Activated CD4-positive, alpha-beta T cell treated with anti-CD3 and anti-CD28 coated beads for 36 hours (primary cell): ENCODE measurements at places on chromosomes 2 and 18. TPM values are rescaled to one million over a fixed set of nuclear protein-coding genes. Genes with fewer than 3 reads are reported as not detected.

GRCh38 chr18:75527848-75528685 lies 100.6 kb upstream of the SMIM21 start:
- DNase-seq: no peak

DNA sequence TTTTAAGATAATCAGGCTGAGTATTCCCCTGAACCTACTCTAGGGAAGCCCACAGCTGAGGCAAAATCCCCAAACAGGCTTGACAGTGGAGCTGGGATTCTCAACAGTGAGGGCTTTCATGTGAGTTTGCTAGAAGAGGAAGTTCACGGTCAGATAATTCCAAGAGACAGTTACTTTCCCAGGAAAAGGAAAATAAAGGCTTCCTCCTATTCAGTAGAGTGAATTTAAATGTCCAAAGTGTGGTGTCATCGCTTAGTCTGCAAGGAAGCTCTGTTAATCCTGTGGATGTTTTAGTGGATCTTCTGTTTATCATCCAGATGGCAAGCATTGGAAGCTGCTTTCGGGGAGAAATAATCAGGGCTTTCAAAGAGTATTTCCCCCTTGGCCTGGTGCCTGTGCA lies 119.8 kb downstream of the RPIA start:
- no peak for DNase-seq

GRCh38 chr18:50494569-50494968 lies 65.3 kb upstream of the MAPK4 start:
- no peak for DNase-seq

DNA sequence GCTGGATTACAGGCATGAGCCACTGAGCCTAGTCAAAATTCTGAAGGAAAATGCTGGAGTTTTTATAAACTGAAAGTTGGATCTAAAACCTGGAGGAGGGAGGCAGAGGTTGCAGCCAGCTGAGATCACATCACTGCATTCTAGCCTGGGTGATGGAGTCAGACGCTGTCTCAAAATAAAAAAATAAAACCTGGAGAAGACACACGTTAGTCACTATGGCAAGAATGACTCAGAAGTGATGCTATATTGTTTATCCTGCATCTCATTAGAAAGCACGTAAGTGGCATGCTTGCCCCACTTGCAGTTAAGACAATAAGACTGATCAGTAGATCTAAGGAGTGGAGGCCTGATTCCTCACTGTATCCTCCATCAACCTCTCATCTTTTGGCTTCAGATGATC lies 106.6 kb upstream of the STON1 start:
- peak; percentile 24 for DNase-seq

- DNase-seq: no peak
Measured at GRCh38 chr2:204370172-204370718, 175.0 kb upstream of the PARD3B start.

- DNase-seq: no peak
Measured at GRCh38 chr2:55932843-55933242, 9.3 kb upstream of the EFEMP1 start.

DNA sequence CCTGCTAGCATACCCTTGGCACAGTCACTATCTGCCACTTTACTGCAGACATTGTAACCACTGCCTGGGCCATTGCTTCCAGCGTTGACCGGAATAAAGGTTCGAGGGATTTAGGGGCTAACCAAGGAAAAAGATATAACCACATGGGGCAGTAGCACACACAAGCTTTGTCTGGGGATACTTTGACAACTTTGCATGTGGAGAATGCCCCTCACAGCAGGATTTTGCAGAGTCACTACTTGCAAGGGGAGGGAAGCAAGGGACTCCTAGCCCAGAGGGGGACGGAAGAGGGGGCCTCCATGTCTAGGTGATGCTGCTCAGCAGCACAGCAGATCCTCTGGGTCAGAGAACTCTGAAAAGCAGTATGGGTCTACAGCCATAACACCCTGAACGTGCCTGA lies 138.7 kb downstream of the SPP2 start:
- no peak for DNase-seq

DNA sequence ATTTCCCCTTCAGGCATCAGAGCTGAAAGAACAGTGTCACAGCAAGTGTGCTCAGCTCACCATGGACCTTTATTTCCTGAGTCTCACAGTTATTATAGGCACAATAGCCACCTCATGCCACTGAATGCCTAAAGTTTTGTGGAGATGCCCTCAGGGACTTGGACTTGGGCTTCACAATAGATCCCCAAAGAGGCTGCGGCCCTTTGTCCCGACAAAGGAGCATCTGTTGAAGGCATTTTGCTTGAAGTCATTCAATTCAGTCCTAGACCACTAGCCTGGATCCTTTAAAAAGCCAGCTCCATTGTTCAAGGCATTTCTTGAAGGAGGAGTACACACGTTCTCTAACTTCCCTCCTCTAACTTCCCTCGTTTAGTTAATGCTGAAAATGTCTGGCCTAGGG lies 125.4 kb downstream of the DCC start:
- no peak for DNase-seq

DNA sequence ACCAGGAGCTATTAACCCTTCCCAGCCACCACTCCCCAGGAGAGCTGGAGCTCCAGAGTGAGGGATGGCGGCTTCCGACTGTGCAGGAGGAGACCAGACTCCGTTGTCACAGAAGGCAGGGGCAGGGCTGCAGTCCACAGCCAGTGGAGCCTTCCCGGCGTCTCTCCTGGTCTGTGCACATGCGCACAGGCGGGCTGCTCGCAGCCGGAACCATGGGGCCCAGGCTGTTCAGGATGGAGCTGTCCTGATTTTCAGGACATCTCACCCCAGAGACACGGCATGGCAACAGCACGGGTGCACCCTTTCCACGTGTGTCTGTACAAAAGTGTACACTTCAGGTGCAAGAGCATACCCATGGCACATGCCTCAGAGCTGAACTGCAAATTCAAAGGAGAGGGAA lies 28.9 kb downstream of the EIPR1 start:
- no peak for DNase-seq

GRCh38 chr2:152319822-152320570 lies 15.0 kb upstream of the FMNL2 start:
- no peak for DNase-seq

GRCh38 chr2:165016772-165017411 lies 61.6 kb upstream of the SLC38A11 start:
- peak; percentile 54 for DNase-seq

DNA sequence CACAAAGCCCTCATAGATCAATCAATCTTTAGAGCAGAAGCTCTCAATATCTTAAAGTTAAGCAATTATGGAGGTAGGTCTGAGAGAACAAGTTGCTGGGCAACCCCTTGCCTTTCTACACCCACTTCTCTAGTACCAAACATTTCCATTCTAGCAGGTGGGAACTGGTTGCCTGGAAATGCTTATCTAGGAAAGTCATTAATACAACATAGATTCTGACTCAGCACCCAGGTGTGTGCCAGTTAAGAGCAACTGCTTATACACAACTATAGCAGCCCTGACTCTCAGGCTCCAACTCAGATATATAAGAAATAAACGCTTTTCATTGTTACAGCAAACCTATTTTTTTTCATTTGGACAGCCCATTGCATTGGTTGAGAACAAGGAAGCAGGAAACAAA lies 237.7 kb downstream of the IRS1 start:
- no peak for DNase-seq

The SALL3 gene
- not detected for total RNA-seq

The CPS1 gene
- total RNA-seq: 3.2 TPM

The WNT10A gene
- total RNA-seq: 5.4 TPM

The CXCR1 gene
- total RNA-seq: not detected

The PFN4 gene
- total RNA-seq: 0.30 TPM

The THADA gene
- total RNA-seq: 36.6 TPM

The MTA3 gene
- total RNA-seq: 45.0 TPM

The PROC gene
- not detected for total RNA-seq

The PARD6G gene
- not detected for total RNA-seq

The ICOS gene
- total RNA-seq: 161 TPM

The CYP26B1 gene
- not detected for total RNA-seq
